ENCODE measurements at places on chromosomes 1 and 21.

GRCh38 chr1:22527555-22528296 is 35.6 kb upstream of the EPHA8 start:
- DNase-seq: no peak

DNA sequence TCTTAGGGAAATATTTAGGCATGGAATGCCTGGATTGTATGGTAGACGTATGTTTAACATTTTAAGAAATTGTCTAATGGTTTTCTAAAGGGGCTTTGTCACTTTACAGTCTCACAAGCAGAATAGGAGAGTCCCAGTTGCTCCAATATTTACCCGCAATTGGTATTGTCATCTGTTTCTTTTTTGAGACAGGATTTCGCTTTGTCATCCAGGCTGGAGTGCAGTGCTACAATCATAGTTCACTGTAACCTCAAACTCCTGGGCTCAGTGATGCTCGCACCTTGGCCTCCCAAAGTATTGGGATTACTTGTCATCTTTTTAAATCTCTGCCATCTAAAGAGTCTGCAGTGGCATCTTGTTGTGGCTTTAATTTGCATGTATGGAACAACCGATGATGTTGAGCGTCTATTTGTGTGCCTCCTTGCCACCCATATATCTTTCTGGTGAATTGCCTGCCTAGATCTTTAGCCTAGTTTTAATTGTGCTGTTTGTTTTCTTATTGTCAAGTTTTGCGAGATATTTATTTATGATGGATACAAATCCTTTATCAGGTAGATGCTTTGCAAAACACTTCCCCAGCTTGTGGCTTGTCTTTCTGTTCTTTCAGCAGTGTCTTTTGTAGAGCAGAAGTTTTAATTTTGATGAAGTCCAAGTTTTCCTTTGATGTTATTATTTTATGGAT is 32.0 kb upstream of the EDARADD start:
- no peak for DNase-seq

DNA sequence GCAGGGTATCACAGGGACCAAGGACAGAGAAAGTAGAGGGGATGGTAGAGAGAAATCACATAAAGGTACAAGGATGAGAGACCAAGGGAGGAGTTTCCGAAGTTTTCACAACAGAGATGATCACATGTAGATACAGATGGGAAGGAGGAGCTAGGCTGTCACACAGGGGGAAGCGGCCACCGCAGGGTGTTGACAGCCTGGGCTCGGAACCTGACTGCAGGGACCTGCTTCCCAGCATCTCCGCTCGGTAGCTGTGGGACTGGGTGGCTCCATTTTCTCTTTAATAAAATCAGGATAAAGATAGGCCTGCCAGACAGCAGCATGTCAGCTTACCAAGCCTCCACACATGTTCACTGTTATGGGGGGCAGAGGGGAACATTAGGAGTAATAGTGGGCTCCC is 32.3 kb downstream of the CDCA8 start:
- DNase-seq: no peak

GRCh38 chr1:212610575-212610967 is 2.0 kb downstream of the ATF3 start:
- no peak for DNase-seq

DNA sequence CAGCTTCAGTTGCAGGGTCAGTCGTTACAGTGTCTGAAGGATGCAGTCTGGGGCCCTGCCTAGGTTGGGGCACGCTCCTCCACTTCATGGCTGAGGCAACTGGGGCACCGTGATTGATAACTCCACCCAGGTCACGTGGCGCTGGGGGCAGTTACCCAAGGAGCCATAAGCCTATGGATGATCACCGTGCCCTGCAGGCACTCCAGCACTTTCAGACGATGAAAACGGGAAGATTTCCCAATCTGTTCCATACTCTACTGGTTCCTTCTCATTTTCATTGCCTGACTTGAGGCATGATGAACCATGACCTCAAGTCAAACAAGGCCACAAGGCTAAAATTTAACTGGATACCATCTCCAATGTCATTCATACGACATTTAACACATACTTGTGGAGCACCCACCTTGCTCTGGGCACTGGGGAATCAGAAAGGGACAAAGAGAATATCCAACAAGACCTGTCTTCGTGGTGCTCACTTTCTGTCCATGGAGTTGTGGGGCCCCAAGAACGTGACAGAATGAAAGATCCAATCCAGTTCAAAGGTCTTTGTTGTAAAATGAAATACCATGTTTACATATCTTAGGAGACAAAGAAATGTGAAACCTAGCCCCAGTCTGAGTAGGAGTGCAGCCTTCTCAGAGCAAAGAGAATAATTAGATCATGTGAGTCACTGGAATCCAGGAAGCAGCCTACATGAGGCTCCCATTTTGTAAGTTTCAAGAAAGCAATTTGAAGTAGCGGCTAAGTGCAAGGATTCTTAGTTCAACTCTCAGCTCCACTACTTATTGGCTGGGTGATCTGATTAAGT is 39.4 kb upstream of the SPOCD1 start:
- peak; percentile 21 for DNase-seq

DNA sequence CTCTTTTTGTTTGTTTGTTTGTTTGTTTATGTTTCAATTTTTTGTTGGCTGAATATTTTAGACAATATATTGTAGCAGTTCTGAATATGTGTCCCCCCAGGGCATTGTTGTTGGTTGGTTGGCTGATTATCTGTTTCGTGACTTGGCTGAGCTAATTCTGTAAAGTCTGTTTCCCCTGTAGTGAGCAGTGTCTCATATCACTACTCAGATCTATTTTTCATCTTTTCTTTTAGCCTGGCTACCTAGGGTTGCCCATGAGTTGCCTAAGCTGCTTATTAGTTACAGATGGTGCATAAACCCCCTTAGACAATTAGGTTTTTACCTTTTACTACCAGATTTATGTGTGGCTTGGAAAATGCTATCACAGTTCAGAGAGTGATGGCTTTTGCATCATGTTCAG is 32.3 kb downstream of the CFAP57 start:
- no peak for DNase-seq

GRCh38 chr1:229218612-229219025 is 52.3 kb upstream of the RAB4A start:
- no peak for DNase-seq

- DNase-seq: no peak
Observed at GRCh38 chr21:33684068-33684467, 41.8 kb downstream of the ITSN1 start.

- no peak for DNase-seq
Observed at GRCh38 chr1:207894704-207895103, 16.2 kb downstream of the CD34 start.

- DNase-seq: no peak
Observed at GRCh38 chr1:27143401-27143800, 11.5 kb downstream of the SLC9A1 start.

DNA sequence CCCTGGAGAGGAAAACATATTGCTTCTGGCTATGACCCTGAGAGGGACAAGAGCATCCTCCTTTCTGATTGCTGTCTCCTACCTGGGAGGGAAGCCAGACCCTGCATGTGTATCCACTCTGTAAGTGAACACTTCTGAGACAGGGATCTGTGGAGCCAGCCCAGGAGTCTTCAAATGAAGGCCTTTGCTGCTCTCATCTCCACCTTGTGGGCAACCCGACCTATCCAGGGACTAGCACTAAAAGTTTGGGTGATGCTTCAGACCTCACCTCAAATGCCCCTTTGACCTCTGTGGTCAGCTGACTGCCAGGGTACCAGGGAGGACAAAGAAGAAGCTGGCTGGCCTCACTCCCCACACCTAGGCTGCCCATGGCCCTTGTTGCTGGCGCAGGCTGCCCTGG is 64.7 kb downstream of the KCND3 start:
- DNase-seq: no peak

DNA sequence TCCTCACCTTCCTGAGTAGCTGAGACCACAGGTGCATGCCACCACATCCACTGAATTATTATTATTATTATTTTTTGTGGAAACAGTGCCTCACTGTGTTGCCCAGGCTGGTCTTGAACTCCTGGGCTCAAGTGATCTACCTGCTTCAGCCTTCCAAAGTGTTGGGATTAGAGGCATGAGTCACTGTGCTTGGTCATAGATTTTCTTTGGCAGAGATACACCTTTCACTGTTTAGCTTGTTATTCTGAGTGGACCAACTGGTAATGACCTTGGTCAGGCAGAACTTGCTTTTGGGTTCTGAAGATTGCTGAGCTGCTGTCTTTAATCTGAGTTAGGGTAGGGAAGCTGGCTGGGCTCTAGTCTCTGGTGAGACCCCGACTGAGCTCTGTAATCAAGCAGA is 66.8 kb downstream of the DNAH14 start:
- no peak for DNase-seq

DNA sequence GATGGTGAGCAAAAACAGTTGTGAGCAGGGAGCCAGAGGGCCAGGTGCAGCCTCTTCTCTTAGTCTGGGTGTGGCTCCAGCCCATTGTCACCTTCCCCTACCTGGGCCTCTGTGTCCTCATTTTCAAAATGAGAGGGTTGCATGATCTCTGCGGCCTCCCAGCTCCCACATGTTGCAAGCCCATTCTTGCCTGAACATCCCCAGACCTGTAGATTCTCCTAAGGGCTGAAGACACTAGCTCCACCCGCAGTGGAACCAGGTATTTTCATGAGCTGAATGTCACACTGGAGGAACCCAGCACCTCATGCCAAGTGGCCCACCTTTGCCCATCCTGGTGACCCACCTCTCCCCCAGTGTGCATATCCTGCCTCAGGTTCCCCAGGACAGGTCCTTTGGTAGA is 12.3 kb downstream of the IKBKE start:
- DNase-seq: no peak

DNA sequence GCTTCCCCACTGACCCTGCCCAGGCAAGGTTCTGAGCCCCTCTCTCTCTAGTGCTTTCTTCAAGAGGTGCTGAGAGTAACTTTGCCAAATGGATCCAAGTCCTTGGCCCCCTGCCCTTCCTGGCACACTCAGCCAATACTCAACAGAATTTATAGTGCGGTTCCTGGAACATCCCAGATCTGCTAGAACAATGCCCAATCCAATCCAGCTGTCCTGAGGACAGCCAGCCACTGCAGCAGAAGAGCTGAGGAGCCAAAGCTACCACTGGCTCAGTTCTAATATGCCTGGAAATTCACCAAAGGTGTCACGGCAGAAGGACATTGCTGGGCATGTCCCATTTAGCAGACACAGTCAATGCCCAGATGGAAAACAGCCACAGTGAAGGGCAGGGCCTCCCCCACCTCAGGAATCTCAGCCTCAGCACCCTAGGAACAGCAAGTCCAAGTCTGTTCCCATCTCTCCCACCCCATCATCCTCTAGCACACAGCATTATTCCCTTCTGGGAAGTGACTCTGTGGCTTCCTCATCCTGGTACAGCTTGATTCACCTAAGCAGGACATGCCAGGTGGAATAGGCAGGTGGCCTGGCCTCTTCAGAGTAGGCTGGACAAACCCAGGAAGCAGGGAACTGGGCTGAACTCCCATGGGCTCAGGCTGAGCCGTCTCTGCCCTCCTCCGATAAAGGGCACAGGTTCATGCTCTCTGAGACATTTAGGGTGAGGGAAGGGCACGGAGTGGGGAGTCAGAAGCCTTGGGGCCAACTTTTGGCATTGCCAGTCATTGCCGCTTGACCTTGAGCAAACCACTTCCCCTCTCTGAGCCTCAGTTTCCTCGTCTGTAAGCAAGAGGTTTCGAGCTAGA is 24.6 kb downstream of the PMVK start:
- DNase-seq: no peak

DNA sequence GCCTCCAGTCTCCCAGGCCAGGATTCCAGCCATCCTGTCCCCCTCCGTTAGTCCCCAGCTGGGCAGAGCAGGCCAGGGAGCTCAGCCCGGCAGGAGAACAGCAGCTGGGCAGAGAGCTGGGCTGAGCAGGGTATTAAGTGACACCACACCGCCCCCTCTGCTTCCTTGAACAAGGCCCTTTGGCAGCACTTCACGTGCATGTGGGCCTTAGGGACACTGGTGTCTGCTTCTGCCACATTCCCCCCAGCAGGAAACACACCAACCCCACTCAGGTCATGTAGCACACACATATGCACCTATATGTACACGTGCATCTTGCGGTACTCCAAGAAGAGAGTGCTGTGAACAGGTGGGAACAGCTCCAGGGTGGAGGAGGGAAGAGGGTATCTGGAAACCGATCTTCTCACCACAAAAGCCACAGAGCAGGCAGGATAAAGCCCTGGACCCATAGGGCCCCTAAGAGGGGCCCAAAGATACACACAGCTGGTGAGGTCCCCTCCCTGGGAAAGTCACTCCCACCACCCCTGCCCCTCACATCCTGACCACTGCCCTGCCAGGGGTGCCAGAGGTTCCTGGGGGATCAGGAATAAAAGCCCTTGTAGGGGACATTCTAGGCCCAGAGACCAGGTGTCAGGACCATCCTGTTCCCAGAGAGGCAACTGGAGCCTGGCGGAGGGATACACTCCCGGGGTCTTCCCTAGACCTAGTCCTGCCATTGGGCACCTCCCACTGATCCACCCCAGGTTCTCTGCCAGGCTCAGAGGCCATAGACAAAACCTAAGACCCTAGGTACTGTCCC is 4.5 kb downstream of the EPHA2 start:
- DNase-seq: no peak

GRCh38 chr1:53367503-53368313 is 39.8 kb upstream of the LRP8 start:
- no peak for DNase-seq

DNA sequence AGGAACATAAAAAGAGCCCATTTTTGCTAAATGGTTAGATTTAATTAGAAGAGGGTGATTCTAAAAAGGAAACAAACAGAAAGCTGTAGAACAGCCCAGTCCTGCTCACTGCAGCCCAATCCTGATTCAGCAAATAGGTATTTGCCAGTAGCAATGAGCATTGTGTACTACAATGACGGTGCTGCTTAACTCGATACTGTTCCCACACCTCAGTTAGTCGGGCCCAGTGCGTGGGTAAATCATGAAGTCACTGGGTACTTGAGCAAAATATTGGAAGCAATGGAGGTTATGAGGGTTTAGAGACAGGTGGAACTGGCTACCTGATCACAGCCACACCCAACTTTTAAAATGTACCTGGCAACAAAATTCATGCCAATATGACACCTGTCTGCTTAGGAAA is 101.5 kb upstream of the ADGRL2 start:
- DNase-seq: no peak

DNA sequence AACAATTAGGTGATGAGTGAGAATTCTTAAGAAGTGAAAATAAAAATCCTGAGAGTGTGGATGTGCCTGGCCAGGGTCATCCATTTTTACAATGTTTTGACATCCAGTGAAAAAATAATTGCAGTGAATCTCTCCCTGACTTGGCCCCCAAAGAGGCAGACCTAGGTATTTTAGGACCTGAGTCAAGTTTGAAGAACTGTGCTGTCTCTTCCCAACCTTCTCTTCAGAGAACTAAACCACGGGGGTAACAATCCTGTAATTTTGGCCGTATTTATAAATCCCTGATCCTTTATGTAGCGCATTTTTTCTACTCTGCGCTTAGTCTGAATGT is 43.3 kb upstream of the PPP2R5A start:
- no peak for DNase-seq

GRCh38 chr1:245779797-245780755 is 625.3 kb downstream of the KIF26B start:
- DNase-seq: no peak

- no peak for DNase-seq
Observed at GRCh38 chr1:221376286-221376685, 365.6 kb downstream of the DUSP10 start.

DNA sequence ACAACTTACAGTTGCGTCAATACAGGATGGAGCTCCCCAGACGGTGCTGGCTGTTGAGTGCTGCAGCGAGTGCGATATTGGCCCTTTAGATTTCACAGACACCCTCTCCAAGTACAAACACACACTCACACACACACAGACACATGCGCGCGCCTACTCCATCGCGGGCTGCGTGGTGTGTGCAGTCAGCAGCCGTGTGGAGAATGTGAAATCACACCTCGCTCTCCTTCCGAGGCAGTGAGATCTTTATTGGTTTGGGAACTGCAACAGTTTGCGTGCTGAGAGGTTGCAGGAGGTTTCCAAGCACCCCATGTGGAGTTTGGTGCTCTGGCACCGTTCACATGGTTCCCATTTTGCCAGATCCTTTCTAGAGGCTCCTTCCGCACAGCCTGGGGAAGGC is 372.2 kb downstream of the RRAGC start:
- no peak for DNase-seq
